ENCODE measurements at places on chromosomes 11 and 22.

DNA sequence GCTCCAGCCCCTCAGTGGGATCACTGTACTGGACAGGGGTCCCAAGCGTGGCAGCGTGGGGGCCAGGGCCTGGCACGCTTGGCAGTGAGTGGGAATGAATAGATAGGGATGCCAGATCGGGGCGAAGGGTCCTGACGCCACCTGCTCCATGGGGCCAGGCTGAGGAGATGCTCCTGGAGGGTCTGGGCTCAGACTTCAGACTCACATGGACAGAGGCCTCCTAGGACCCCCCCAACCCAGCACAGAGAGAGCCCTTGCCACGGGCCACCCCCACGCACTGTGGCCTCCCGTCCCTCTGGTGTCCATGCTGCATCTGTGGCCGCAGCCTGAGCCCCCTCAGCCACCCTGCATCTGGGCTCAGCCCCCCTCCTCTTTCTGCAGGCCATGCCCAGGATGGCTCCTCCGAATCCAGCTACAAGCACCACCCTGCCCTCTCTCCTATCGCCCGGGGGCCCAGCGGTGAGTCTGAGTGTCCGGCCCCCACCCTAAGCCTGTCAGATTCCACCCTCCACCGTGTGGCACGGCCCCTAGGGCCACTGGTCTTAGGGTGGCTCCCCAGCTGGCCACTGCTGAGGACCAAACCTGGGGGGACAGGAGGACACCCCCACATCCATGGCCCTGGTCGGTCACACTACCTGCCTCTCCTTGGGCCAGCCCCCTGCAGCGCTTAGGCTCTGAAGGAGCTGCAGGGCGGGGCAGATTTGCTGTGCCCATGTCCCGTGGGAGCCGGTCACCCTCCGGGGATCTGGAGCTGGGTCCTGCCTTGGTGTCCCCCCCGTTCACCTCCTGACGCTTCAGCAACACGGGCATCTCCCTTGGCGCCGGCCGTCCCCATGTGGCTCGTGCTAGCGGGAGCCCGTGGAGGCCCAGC is 2.7 kb downstream of the MUC5AC start:
- no peak for DNase-seq

DNA sequence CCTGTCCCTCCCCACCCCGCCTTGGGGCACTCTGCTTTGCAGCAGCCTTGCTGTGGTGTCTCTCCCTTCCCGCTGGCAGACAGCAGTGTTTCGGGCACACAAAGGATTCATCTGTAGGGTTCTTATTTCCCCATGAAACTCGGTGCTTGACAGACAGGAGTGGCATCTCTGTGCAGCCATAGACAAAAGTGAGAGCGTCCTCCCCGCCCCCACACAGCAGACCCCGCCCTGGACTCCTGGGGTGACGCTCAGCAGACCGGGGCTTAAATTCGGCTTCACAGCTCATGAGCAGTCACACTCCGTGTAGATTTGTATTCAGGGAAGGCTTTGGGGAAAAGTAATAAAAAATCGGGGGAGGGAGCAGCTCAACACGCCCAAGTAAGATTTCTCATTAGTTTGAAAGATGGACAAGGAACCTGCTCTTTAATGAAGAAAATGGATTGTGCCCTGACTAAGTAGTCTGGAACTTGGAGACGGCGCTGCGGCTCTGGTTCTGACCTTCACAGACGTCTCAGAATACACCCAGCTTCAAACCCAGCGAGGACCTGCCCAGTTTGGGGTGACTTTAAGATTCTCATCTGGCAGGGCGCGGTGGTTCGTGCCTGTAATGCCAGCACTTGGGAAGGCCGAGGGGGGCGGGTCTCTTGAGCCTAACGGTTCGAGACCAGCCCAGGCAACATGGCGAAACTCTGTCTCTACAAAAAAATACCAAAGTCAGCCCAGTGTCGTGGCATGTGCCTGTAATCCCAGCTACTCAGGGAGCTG is 136.0 kb downstream of the CACNA1I start:
- no peak for DNase-seq

GRCh38 chr11:96390488-96390792 is 627 bp downstream of the JRKL start:
- DNase-seq: peak; percentile 36

- DNase-seq: no peak
Observed at GRCh38 chr11:31096191-31096805, 273.2 kb downstream of the DCDC1 start.

GRCh38 chr11:27722953-27723344 is 22.7 kb upstream of the BDNF start:
- no peak for DNase-seq

DNA sequence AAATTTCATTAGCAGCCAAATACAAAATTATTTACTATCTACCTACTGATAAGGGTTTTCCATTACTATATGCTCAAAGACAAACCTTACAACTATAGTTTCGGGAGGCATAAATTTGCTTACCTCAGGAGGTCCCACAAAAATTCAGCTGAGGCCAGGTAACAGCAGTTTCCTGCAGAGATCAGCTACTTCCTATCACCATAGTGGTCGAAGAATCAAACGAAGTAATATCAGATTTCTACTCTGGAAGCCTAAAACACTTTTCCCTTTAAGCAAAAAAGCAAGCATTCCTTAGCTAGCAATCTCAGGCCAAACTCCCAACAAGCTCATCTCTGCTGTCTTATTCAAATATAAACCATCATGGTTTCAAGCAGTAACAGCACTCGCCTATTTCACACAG is 3.1 kb downstream of the NAP1L4 start:
- DNase-seq: no peak

Measured in foreskin fibroblast (primary cell).